ENCODE measurements at places on chromosomes 16 and 17. TPM values are rescaled to one million over a fixed set of nuclear protein-coding genes. Genes with fewer than 3 reads are reported as not detected.

SLC12A4 gene
- total RNA-seq: 33.5 TPM

RAMP2 gene
- total RNA-seq: not detected

MSLN gene
- total RNA-seq: not detected

CCL14 gene
- not detected for total RNA-seq

PRAC1 gene
- total RNA-seq: not detected

KIF2B gene
- not detected for total RNA-seq

ABCC12 gene
- not detected for total RNA-seq

CA7 gene
- not detected for total RNA-seq

ACSM5 gene
- not detected for total RNA-seq

POLR3E gene
- total RNA-seq: 94.0 TPM
